HT1080 (cell line): ENCODE measurements at places on chromosomes 4 and X. TPM values are rescaled to one million over a fixed set of nuclear protein-coding genes. Genes with fewer than 3 reads are reported as not detected.

- DNase-seq, result no peak
These were observed 60.0 kb upstream of the NKX1-1 start for GRCh38 chr4:1466034-1466862.

DNA sequence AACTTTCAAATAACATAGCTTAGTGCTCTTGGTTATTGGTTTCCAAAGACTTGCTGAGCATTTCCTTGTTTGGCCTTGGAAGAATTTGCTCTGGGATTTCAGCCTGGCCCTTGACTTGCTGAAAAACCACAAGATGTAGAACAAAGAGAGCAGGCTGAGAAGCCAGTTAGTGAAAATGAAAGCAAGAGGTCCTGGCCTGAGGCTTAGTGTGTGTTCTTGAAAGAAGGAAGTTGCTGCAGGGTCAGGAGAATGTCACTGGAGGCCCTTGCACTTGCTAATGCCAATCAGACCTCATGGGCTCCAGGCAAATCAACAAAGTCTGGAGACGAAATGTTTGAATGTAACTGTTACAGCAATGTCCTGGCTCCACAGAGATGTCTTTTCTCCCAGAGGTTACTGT is 79.4 kb downstream of the SYNPO2 start:
- DNase-seq, result peak; percentile 85

GRCh38 chr4:159070742-159071141 is 32.1 kb upstream of the RAPGEF2 start:
- DNase-seq, result peak; percentile 11

The AADAT gene
- total RNA-seq, result 8.9 and 9.6 TPM in 2 replicates

- DNase-seq, result peak; percentile 16
These were observed 32.8 kb downstream of the CLDN2 start for GRCh38 chrX:106952988-106953387.

- DNase-seq, result no peak
These were observed 882 bp upstream of the STIM2 start for GRCh38 chr4:26859762-26860156.

GRCh38 chr4:187090401-187090800 is 366.7 kb upstream of the FAT1 start:
- peak; percentile 51 for DNase-seq

GRCh38 chr4:163085085-163085484 is 81.6 kb downstream of the NAF1 start:
- no peak for DNase-seq

The HHIP gene
- total RNA-seq, result 36.9 and 48.8 TPM in 2 replicates

GRCh38 chr4:25347971-25348370 is 29.1 kb upstream of the ANAPC4 start:
- DNase-seq, result no peak

The CTAG1B gene
- total RNA-seq, result 11.9 and 128 TPM in 2 replicates

GRCh38 chr4:7862561-7863192 is 77.0 kb downstream of the AFAP1 start:
- no peak for DNase-seq

The GPR143 gene
- 0.59 and 2.1 TPM in 2 replicates for total RNA-seq
